ENCODE measurements at places on chromosomes 12 and 14. TPM values are rescaled to one million over a fixed set of nuclear protein-coding genes. Genes with fewer than 3 reads are reported as not detected.

The RAP1B gene
- 172 TPM for total RNA-seq

The SYNDIG1L gene
- total RNA-seq, result not detected

The E2F7 gene
- 3.0 TPM for total RNA-seq

The LAG3 gene
- total RNA-seq, result not detected

The TCL1B gene
- total RNA-seq, result not detected

The TMPRSS12 gene
- not detected for total RNA-seq

The FOXA1 gene
- not detected for total RNA-seq

The GPR84 gene
- total RNA-seq, result not detected

The GSC gene
- total RNA-seq, result not detected

The SLC25A29 gene
- total RNA-seq, result 26.2 TPM
